ENCODE measurements at places on chromosomes 1 and 21. TPM values are rescaled to one million over a fixed set of nuclear protein-coding genes. Genes with fewer than 3 reads are reported as not detected.

GRCh38 chr1:93288558-93288957, 57.1 kb upstream of the DR1 start:
- peaks cover 2% of the 10 kb centered on the region for H3K36me3 ChIP-seq
- no peaks in the 10 kb centered on the region for H3K27me3 ChIP-seq
- no peaks in the 10 kb centered on the region for H3K4me1 ChIP-seq
- no peak overlapping the region for H3K4me3 ChIP-seq
- DNase-seq = no peak

- H3K4me1 ChIP-seq = no peaks in the 10 kb centered on the region
- no peaks in the 10 kb centered on the region for H3K36me3 ChIP-seq
- DNase-seq = no peak
- H3K27me3 ChIP-seq = no peaks in the 10 kb centered on the region
- no peak overlapping the region for H3K27ac ChIP-seq
These were observed 55.5 kb downstream of the ATP1A1 start for GRCh38 chr1:116428576-116428975.

- peaks cover 5% of the 10 kb centered on the region for H3K36me3 ChIP-seq
- no peak overlapping the region for H3K4me3 ChIP-seq
- no peaks in the 10 kb centered on the region for H3K27me3 ChIP-seq
- no peak overlapping the region for H3K27ac ChIP-seq
- no peak for DNase-seq
These were observed 70.5 kb downstream of the SSBP3 start for GRCh38 chr1:54335755-54336108.

GRCh38 chr21:41684381-41685245, 82.2 kb downstream of the RIPK4 start:
- H3K4me1 ChIP-seq = no peaks in the 10 kb centered on the region
- no peak overlapping the region for H3K27ac ChIP-seq
- DNase-seq = no peak
- peaks cover 37% of the 10 kb centered on the region for H3K27me3 ChIP-seq
- no peak overlapping the region for H3K4me3 ChIP-seq

Gene RNU1-1
- 3,994 TPM for total RNA-seq

- no peak overlapping the region for H3K27ac ChIP-seq
- H3K4me3 ChIP-seq = no peak overlapping the region
- no peaks in the 10 kb centered on the region for H3K36me3 ChIP-seq
- DNase-seq = no peak
- H3K27me3 ChIP-seq = no peaks in the 10 kb centered on the region
These were observed 2.8 kb downstream of the CLDN19 start for GRCh38 chr1:42737257-42737656.

DNA sequence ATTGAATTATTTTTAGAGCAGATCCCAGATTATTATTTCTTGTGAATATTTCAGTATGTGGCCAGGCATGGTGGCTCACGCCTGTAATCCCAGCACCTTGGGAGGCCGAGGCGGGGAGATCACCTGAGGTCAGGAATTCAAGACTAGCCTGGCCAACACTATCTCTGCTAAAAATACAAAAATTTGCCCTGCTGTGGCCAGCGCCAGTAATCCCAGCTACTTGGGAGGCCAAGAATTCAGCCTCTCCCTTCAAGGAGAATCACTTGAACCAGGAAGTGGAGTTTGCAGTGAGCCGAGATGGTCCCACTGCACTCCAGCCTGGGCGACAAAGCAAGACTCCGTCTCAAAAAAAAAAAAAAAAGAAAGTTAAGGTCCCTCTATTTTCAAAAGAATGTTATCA, 4.3 kb downstream of the OSBPL9 start:
- DNase-seq = no peak
- H3K4me3 ChIP-seq = no peak overlapping the region
- H3K4me1 ChIP-seq = peaks cover 13% of the 10 kb centered on the region
- no peaks in the 10 kb centered on the region for H3K36me3 ChIP-seq
- H3K27me3 ChIP-seq = no peaks in the 10 kb centered on the region

Gene AGT
- total RNA-seq = 1.5 TPM

DNA sequence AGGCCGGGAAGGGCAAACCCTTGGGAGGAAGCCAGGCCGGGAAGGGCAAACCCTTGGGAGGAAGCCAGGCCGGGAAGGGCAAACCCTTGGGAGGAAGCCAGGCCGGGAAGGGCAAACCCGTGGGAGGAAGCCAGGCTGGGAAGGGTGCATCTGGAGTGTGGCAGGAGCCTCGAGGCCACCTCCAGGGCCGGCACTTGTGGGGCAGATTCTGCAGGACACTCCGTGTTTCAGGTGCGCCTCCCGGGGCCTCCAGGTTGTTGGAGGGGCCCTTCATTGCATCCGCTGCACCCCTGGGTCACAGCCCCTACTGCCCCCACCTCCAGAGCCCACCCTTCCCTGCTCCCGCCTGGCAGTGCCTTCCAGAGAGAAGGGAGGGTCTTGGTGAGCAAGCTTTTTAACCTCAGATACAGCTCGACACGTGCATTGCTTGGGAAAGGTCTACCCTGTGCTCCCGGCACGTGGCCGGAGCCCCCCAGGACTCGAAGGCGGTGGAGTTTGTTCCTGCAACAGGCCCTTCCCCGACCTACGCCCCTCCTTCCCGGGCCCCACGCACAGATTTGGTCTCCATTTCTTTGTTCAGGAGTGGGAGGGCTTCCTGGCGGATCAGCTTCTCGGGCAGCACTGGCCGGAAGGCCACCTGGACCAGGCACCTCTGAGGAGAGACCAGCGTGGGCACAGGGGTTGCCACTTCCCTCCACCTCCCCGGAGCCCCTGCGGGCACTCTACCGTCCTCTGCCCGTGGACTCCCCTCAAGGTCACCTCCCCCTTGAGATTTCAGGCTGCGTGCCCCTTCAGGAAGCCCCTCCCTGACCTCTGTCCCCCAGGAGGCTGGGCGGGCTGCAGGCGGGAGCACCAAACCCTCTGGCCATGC, 9.4 kb upstream of the TMEM52 start:
- H3K4me1 ChIP-seq = no peaks in the 10 kb centered on the region
- no peak overlapping the region for H3K27ac ChIP-seq

DNA sequence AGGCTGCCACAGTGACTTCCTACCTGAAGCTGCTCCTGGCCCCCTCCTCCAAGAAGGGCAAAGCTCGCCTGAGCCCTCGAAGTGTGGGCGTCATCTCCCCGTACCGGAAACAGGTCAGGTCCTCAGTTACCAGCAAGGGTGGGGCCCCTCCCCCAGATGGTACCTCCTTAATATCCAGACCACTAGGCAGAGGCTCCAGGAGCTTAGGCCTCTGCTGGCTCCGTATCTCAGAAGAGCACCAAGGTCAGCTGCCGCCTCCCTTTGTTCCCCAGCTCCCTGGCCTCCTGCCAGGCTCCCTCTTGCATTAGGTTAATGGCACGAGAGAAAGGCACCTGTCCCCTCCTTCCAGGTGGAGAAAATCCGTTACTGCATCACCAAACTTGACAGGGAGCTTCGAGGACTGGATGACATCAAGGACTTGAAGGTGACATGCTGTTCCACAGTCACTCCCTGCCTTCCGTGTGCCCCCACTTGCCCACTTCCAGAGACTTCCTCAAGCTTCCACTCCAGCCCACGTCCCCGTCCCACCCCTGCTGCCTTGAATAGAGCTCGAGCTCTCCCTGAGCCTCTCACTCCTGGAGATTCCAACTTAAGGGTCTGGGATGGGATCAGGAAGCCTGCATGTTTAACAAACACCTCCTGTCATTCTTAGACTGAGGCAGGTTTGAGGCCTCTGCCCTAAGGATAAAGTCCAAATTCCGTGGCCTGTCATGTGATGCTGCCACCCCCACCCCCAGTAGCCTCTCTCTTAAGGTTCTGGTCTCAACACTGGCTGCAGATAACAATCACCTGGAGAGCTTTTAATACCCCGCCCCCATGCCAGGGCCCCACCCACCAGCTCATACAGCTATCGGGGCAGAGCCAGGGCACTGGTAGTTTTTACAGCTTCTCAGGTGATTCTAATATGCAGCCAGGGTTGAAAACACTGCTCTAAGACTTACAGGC, 8.3 kb downstream of the RHOC start:
- no peaks in the 10 kb centered on the region for H3K27me3 ChIP-seq
- no peak overlapping the region for H3K27ac ChIP-seq
- peaks cover 58% of the 10 kb centered on the region for H3K36me3 ChIP-seq
- peaks cover 27% of the 10 kb centered on the region for H3K4me1 ChIP-seq

GRCh38 chr21:45482899-45483821, 59.1 kb downstream of the SLC19A1 start:
- H3K4me1 ChIP-seq = peaks cover 60% of the 10 kb centered on the region
- H3K36me3 ChIP-seq = no peaks in the 10 kb centered on the region
- DNase-seq = peak; percentile 36
- H3K4me3 ChIP-seq = peak overlapping the region; percentile 47

Measured in T-cell (primary cell).